ENCODE measurements at places on chromosomes 3 and 15.

- DNase-seq = no peak
These were observed 82.0 kb downstream of the NR2E3 start for GRCh38 chr15:71892335-71892734.

DNA sequence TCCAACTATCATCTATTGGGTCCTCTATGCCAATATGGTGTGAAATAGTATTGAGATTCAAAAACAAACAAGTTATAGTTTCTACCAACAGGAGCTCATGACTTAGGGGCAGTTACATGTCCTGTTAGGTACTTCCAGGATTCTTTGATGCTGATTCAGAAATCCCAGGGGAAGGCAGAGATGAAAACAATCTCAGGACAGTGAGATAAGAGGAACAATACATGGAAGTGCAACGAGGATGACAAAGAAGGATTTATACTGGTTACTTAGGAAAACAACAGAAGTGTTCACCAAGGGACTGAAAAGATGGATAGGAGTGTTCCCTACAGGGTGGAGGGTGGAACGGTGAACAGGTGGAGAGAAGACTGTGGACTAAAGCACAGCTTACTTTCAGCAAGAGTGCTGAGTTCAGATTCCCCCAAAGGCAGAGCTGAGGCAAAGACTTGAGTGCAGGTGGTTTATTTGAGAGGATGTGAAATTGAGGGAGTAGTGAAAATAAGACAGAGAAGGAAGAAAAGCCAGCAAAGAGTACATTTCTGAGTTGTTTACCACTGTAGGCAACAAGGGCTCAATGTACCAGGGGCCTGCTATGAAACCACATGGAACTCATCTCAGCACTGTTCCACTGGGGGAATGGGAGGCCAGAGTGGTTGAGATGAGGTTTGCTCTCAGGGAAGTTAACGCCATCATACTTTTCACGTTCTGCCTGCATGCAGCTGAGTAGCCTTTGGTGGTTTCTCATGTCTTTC lies 68.1 kb downstream of the TRIM69 start:
- no peak for DNase-seq

GRCh38 chr3:47989981-47990440 lies 26.2 kb downstream of the MAP4 start:
- peak; percentile 84 for DNase-seq

- peak; percentile 40 for DNase-seq
These were observed 35.2 kb downstream of the NCEH1 start for GRCh38 chr3:172675441-172676193.

DNA sequence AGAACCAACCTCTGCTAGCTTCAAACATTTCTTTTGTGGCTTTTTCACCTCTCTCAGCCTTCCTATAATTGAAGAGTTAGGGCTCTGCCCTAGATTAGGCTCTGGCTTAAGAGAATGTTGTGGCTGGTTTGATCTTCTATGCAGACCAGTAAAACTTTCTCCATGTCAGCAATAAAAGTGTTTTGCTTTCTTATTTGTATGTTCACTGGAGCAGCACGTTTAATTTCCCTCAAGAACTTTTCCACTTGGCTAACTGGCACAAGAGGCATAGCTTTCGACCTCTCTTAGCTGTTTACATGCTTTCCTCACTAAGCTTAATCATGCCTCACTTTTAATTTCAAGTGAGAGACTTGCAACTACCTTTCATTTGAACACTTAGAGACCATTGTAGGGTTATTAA lies 964.7 kb downstream of the ROBO2 start:
- no peak for DNase-seq

DNA sequence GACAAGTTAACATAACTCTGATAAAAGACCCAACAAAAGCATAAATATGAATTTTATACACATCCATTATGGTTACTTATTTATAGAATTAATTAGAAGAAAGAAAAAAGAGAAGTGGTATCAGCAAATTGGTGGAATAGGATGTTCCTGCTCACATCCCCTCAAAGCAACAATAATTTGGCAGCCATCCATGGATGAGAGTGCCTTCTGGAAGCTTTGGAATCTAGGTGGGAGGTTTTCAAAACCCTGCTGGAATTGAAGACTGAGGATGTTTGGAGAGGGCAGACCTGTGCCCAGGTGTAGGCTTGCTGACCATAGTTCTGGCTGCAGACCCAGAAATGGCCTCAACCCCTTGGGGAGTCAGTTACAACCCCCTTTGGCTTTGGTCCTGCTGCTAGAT lies 91.2 kb downstream of the EDEM1 start:
- DNase-seq = no peak

DNA sequence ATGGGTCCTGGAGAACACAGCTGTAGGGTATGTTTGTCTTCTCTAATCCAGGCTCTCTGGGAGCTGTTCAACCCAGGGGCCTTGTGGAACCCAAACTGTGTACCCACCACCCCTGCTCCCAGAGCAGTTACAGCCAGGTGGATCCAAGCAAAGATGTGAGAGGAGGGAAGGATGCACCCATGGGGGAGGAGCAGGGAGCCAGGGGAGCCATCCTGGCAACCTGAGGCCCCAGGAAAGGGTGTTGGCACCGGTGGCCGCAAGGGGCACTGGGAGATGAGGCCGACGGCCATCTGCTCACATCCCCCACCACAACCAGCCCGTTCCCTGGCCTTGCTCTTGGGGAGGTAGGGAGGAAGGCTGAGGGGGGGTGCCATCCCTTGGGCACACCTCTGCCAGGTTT lies 43.2 kb downstream of the CMTM6 start:
- no peak for DNase-seq
